ENCODE measurements at places on chromosomes 12 and 14. TPM values are rescaled to one million over a fixed set of nuclear protein-coding genes. Genes with fewer than 3 reads are reported as not detected.

The CHMP4A gene
- 53.7 TPM for total RNA-seq

The BDKRB2 gene
- 0.42 TPM for total RNA-seq

The CCND2 gene
- total RNA-seq = 463 TPM

The KRT5 gene
- total RNA-seq = not detected

The AQP6 gene
- not detected for total RNA-seq

GRCh38 chr14:101504096-101504948 is 57.0 kb upstream of the DIO3 start:
- DNase-seq = no peak

DNA sequence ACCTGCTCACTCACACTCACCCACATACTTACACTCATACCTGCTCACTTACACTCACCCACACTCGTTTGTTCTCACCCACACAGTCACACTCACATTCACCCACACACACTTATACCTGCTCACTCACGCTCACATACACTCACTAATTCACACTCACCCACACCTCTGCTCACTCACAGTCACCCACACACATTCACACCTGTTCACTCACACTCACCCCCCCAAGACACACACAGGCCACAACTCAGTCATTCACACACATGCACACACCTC is 436.2 kb downstream of the BCL11B start:
- DNase-seq = no peak

GRCh38 chr12:53764615-53765014 is 12.8 kb upstream of the CISTR start:
- no peak for DNase-seq

DNA sequence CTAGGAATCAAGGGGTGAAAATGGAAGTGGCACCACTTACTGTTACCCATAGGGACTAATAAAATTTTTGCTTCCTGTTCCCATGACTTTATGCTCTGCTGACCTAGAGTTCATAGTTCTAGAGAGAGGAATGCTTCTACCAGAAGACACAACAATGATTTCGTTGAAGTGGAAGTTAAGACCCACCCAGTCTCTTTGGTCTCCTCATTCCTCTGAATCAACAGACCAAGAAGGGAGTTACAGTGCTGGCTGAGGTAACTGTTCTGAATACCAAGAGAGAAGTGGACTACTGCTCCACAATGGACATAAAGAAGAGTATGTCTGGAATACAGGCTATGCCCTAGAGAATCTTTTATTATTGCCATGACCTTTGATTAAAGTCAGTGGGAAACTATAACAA is 23.5 kb upstream of the DYRK2 start:
- no peak for DNase-seq

DNA sequence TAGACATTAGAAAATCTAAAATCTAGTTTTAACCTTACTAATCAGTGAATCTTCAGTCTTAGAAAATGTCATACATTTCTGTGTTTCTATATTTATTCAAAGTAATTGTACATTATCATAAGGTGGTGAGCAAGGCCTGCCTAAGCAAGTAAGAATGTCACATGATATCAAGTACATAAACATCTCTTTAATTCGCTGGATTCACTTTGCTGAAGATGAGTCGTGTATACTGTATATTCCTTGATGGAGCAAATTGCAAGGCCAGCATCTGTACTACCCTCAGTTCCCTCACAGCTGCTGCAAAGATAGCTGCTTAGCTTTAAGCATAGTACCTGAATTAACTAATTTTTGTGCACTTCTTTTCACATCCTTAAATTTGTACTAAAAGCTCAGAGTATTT is 8.5 kb upstream of the AK7 start:
- no peak for DNase-seq

- DNase-seq = no peak
Observed at GRCh38 chr12:64216239-64216638, 5.9 kb downstream of the KICS2 start.

GRCh38 chr12:43893670-43894069 is 57.8 kb downstream of the TMEM117 start:
- DNase-seq = no peak

DNA sequence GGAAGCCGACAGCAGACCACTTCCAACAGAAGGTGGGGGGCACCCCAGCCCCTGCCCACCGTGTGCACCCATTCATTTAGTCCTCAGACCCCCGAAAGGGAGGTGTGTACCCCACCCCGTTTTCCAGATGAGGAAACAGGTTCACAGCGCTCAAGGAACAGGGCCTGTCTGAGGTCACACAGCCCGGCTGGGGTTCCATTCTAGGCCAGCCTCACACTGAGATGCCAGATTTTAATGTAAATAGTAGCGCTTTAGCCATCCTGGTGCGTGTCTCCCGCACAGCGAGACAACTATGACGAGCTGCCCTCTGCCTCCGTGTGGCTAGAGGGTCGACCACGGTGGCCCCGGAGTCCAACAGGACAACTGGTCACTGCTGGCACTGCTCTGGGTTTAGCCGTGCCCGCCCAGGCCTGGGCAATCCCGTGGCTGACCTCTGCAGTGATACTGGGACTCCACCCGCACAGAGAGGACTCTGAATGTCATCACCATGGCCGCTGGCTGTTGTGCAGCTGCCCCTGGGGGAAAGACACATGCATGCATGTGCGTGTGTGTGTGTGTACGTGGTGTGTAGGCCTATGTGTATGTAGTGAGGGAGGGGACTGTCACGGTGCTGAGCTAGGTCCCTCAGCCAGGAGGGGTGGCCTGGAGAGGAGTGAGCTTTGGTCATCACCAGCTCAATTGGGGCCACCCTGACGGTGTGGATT is 31.6 kb downstream of the BEGAIN start:
- no peak for DNase-seq

DNA sequence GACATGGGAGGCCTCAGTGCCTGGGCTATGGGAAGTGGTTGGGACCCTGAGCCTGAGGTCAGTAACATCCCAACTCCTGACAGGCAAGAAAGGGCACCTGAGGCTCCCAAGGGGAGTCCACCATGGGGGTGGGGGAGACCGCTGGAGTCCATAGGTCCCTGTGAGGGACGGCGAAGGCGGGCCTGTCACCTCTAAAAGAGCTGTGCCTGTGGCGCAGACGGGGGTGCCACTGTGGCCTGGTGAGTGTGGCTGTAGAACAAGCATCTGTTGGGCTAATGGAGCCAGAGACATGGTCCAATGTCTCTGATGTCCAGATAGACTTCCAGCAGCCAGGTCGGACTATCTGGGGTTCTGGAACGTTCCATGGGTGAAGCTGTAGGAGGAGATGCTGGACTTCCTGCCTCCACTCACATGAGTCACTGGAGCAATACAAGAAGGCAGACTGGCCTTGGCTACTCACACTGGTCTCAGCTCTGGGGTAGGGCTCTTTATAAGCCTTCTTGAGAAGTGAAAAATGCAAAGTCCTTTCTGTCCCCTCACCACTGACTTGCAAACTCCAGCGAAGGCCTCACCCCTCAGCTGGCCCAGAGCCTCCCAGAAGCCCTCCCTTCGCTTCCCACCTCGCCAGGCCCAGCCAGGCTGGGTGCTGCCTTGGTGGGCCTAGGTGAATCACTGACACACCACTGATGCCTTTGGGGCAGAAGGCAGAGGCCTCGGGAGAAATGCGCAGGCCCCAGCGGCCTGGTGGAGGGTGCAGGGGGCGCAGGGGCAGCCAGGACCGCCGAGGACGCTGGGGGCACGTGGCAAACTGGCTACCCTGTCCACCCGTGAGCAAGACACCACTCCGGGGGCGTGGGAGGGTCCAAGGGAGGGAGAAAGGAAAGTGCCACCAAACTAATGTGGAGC is 1.1 kb upstream of the TRAF3 start:
- DNase-seq = no peak

Data from progenitor cell of endocrine pancreas (in vitro differentiated cells).